Adrenal gland (tissue), 19 donors: ENCODE measurements at places on chromosomes 12 and 14. TPM values are rescaled to one million over a fixed set of nuclear protein-coding genes. Genes with fewer than 3 reads are reported as not detected.
A peak's percentile ranks its signal among the peaks of the same experiment; 100 is the strongest.

Gene CLEC2A
- not detected for polyA plus RNA-seq

Gene WASHC3
- 72.7 TPM for polyA plus RNA-seq

Gene ARHGAP9
- polyA plus RNA-seq, result 4.1 TPM

Gene CABP1
- 2.3 TPM for polyA plus RNA-seq

Gene ANKS1B
- polyA plus RNA-seq, result 4.4 TPM

Gene CPNE6
- polyA plus RNA-seq, result 0.16 TPM

Gene CLEC4E
- 1.8 TPM for polyA plus RNA-seq

Gene TPPP2
- not detected for polyA plus RNA-seq

Gene DLGAP5
- 1.5 TPM for polyA plus RNA-seq

- DNase-seq, result no peak
Observed at GRCh38 chr14:50874757-50875156, 2.9 kb downstream of the ABHD12B start.

DNA sequence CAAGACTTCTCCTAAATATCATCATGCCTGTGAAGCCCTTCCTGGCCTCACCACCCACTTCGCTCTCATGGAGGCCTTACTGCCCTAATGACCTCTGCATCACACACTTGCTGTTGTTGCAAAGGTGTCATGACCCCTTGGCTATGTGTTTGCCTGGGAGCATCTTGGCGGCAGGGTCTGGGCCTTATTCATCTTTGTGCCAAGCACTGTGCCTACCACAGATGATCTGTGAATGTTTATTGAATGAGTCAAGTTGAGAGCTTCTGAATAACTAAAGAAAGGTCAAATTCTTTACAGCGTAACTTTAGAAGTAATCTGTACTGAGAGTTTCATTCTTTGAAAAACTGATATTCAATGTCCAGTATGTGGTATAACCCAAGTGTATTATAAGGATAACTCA lies 113.3 kb downstream of the TTC8 start:
- DNase-seq, result no peak

- DNase-seq, result peak; percentile 84
Observed at GRCh38 chr14:20873370-20874177, 17.6 kb upstream of the RNASE3 start.

- DNase-seq, result no peak
Observed at GRCh38 chr12:1494856-1495255, 99.5 kb downstream of the FBXL14 start.

- no peak for DNase-seq
Observed at GRCh38 chr12:3976351-3976938, 103.2 kb upstream of the PARP11 start.

DNA sequence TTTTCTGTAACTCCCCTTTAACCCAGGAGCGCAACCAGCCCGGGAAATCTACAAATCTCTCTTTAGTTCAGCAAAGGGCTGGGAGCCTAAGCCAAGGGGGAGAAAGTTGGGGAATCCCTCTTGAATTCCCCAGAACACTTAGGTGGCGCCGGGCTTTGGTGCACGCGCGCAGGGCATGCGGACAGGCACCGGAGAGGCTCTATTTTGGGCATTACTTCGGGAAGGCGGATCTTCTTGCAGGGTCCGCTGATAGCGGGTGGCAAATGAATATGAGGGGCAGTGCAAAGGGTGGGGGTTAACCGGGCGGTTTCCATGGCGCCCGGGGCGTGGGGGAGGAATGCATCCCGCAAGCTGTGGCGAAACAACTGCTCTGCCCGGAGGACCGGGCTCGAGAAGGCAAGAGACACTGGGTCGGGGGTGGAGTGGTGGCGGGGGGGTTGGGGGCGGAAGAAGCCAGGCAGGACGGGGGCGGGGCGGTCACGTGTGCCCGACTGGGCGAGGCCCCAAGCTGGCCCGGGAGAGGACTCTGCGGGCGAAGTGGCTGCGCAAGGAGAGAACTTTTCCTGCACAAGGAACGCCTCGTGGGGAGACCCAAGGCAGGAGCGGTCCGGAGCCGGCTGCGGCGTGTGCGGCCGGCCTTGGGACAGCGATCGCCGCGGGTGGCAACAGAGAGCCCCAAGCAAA lies at the start of gene FLVCR2:
Gene FLVCR2 (plus strand): TSS at position 519 of the 684 bp plus-strand sequence. CDS start 353 bp downstream, outside the sequence.
- peak; percentile 91 for DNase-seq

DNA sequence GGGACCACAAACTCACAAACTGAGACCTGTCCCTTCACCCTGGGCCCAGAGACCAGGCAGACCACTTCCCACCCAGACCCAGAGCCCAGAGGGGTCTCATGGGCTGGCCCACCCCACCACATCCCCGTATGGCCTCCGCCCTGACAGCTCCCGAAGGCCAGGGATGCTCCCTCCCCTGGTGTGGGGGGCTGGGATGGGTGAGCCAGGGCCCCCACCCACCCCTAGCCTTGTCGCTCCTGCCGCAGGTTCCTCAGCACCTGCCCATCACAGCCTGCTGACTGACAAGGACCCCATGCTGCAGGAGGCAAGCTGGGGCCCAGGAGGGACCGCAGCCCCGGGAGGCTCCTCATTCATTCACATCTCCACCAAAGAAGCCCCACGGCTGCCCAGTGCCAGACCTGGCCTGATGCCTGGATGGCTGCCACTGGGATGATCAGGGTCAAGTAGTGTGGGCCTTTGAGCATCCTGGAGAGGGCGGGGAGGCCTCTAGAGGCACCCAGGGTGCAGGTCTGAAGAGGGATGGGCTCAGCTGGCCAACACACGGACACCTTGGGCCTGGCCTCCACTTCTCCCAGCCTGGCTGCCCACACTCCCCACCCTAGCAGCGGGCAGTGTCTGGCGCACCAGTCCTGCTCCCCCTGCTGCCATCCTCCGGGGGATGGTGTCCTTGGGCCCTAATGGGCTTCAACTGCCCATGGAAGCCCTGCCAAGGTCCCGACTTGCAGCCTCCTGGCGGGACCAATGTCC lies 24.7 kb upstream of the GPR132 start:
- DNase-seq, result no peak

GRCh38 chr12:58528271-58528670 lies 392.0 kb downstream of the LRIG3 start:
- no peak for DNase-seq

DNA sequence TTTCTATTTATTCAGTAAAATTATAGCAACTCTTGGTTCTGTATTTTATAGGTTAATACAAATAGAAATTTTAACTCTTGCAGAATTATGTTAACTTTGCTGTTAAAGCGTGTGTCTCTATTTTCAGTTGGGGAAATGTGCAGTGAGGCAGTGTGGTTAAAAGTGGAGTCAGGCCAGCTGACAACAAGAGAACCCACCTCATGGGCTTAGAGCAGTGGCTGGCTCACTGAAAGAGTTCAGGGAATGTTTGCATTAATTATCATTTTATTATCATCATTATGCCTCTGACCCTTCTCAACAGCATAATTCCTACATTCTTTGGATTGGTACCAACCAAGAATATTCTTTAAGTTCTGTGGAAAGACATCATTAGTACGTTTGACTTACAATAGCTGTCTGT lies 163.8 kb downstream of the DERA start:
- DNase-seq, result no peak

DNA sequence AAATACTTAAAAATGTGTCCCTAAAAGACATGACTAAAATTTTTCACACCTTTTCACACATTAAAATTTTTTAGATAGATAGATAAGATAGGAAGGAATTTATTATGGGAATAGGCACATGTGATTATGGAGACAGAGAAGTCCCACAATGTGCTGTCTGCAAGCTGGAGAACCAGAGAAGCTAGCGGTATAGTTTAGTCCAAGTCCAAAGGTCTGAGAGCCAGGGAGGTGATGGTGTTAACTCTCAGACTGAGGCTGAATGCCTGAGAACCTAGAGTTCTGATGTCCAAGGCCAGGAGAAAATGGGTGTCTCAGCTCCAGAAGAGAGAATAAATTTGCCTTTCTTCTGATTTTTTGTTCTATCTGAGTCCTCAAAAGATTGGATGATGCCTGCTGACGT lies 65.7 kb downstream of the POLR3B start:
- DNase-seq, result no peak

DNA sequence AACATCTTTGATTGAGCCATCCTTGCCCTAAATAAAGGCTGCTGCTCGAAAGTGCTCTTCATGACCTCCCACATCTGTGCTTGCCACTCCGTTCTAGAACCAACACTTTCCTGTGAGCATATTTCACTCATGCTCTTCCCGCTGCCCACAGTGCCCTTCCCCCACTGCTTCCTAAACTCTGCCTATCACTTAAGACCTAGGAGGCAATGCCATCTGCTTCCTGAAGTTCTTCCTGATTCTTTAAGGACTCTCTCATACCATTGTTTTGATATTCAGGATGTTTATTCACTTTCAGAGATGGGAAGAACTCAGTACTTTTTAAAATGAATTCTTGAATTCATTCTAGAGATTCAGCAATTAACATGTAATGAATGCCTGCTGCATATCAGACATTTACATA lies 49.9 kb downstream of the ZFYVE21 start:
- DNase-seq, result no peak

GRCh38 chr12:25556153-25556552 lies 3.1 kb upstream of the LMNTD1 start:
- no peak for DNase-seq

GRCh38 chr12:96107236-96107635 lies 71.8 kb upstream of the LTA4H start:
- DNase-seq, result no peak

- DNase-seq, result no peak
Observed at GRCh38 chr12:84719997-84720396, 192.6 kb downstream of the SLC6A15 start.

DNA sequence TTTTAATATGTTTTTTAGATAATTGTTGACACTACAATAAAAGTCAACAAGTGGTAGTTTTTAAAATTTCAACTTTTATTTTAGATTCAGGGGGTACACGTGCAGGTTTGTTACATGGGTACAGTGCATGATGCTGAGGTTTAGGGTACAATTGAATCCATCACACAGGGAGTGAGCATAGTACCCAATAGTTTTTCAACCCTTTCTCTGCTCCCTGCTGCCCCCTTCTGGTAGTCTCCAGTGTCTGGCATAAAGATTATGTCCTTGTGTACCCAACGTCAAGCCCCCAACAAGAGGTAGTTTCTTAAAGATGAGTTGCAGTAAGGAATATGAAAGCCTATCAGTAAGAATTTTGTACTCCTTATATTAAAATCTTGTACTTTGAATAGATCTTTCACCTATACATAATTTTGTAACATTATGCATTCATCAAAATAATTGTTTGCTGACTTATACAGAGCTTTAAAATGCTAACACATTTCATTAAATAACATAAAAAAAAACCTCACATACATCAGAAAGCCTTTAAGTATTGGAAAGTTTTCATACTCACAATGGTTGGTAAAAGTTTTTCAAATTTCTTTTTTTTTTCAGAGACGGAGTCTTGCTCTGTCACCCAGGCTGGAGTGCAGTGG lies 5.4 kb upstream of the RALGAPA1 start:
- peak; percentile 52 for DNase-seq

- DNase-seq, result peak; percentile 59
Observed at GRCh38 chr12:92629349-92630065, 73.3 kb upstream of the PLEKHG7 start.
